ENCODE measurements at places on chromosomes 7 and 10. TPM values are rescaled to one million over a fixed set of nuclear protein-coding genes. Genes with fewer than 3 reads are reported as not detected.
A peak's percentile ranks its signal among the peaks of the same experiment; 100 is the strongest.

OR6V1 gene
- total RNA-seq = not detected

GLI3 gene
- total RNA-seq = 24.8 TPM

POLR1F gene
- total RNA-seq = 15.9 TPM

DNA sequence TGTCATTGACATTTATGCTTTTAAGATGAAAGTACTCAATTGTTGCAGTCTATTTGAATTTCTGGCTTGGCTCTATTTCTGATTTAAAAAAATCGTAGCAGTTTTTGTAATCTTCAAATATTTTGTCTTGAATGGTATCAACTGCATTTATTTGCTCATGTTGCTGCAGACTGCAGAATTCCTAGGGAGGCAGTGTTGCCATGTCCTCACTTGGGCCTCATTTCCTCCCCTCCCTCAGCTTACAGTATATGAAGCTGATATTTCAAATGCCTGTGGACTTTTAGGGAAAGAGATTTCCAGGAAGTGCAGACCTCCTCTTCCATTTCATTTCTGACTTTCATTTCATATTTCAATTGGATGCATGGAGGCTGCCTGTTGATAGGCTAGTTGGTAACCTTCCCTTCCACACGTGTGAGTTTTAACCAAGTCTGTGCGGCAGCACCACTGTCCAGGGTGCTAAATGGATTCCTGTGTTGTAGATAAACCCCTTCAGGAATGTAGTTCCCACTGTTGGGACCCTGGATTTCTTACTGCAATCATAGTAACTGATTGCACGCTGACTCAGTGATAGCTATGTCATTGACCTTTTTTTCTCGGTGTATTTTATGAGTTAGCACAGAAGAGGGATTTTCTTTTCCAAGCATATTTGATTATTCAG, 17.5 kb downstream of the VPS50 start:
- no peak for DNase-seq

DNA sequence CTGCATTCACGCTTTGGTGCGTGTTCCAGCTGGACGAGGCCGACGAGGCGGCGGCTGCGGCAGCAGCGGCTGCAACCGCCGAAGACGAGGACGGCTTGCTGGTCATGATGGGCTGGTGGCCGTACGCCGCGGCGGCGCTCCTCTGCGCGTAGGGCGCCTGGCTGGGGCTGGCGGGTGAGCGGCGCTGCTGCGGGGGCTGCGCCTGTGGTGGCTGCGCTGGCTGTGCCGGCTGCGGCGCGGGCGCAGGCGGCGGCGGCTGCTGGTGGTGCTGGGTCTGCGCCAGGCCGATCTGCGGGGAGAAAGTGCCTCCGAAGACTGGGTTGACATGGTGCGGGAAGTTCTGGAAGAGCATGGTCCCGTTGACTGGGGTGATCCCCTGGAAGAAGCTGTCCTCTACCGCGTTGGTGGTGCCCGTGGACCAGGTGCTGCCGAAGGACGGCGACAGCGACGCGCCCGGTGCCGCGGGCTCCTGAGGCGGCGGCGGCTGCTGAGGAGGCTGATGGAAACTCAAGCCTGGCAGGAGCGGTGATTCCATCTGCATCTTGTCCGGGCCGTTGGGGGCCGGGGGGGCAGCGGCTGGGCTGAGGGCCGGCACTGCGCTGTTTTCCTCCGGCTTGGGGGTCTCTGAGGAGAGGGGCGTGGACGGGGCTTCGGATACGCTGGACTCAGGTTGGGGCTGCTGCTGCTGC, 51.1 kb downstream of the CPEB3 start:
- DNase-seq = peak; percentile 84

- DNase-seq = no peak
These were observed 73.6 kb downstream of the SNX10 start for GRCh38 chr7:26365077-26365900.

DNA sequence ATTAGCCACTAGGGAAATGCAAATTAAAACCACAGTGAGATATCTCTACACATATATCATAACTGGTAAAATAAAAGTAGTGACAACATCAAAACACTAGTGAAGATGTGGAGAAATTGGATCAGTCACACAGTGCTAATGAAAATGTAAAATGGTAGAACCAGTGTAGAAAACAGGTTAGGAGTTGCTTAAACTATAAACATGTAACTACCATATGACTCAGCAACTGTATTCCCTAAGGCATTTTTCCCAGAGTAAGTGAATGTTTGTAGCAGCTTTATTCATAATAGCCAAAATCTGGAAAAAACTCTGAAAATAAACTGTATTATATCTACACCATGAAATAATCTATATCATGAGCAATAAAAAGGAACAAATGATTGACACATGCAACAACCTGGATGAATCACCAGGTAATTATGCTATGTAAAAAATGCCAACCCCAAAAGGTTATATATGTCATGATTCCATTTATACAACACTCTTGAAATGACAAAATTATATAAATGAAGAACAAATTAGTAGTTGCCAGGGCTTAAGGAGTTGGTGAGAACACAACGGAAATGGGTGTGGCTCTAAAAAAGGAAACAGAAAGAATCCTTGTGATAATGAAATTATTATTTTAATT, 22.8 kb downstream of the SLC25A40 start:
- DNase-seq = no peak

DNA sequence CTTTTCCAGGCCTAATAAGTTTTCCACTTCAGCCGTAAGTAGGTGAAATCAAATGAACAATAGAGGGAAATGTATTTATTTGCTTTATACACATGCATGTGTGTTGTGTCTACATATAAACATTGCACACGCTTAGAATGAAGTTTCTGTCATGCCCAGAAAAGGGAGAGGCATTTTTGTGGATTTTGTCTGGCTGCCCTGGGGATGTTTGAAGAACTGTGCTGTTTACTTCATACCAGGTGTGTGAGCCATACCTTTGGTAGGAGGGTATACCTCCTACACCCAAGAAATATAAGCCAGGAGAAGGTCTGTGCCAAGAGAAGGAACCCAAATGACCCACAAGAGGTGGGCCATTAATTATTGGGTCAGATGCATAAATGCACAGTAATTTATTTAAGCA, 12.8 kb downstream of the GATAD1 start:
- DNase-seq = no peak

GRCh38 chr10:34869135-34869836, 54.2 kb upstream of the PARD3 start:
- no peak for DNase-seq
